ENCODE measurements at places on chromosomes 3 and 15. TPM values are rescaled to one million over a fixed set of nuclear protein-coding genes. Genes with fewer than 3 reads are reported as not detected.
A peak's percentile ranks its signal among the peaks of the same experiment; 100 is the strongest.

GRCh38 chr3:113532698-113533533, 561 bp downstream of the SIDT1 start:
- peak overlapping the region; percentile 34 for H3K4me3 ChIP-seq
- H3K4me1 ChIP-seq = no peaks in the 10 kb centered on the region
- no peaks in the 10 kb centered on the region for H3K36me3 ChIP-seq
- DNase-seq = peak; percentile 33

GRCh38 chr15:49225572-49226281, 55.7 kb downstream of the GALK2 start:
- H3K36me3 ChIP-seq = no peaks in the 10 kb centered on the region
- no peak overlapping the region for H3K4me3 ChIP-seq
- no peaks in the 10 kb centered on the region for H3K27me3 ChIP-seq
- no peak overlapping the region for H3K27ac ChIP-seq

DNA sequence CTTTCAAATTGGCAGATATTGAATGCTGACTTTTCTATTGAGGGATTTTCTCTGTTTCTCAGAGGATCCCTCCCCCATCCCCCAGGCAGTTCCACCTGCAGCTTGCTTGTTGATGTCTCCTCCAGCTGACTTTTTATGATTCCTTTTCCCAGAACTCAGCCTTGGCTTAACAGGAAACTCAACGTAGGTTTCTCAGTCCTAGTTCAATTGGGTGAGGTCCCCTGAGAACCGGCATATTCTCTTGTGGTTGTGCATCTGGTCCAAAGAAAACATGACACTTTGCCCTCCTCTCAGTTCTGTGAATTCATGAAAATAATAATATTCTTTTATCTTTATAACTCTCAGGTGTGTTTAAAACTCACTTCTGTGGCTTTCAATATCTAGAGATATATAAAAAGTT, 1222.1 kb downstream of the OTOL1 start:
- H3K27ac ChIP-seq = no peak overlapping the region
- H3K4me3 ChIP-seq = no peak overlapping the region
- no peak for DNase-seq
- H3K27me3 ChIP-seq = no peaks in the 10 kb centered on the region
- H3K36me3 ChIP-seq = no peaks in the 10 kb centered on the region

MKRN3 gene
- 0.57 TPM for total RNA-seq

EDEM1 gene
- 39.2 TPM for total RNA-seq

MYO1E gene
- total RNA-seq = 111 TPM

GRCh38 chr3:171190668-171191067, 164.1 kb upstream of the SLC2A2 start:
- H3K36me3 ChIP-seq = no peaks in the 10 kb centered on the region

DNA sequence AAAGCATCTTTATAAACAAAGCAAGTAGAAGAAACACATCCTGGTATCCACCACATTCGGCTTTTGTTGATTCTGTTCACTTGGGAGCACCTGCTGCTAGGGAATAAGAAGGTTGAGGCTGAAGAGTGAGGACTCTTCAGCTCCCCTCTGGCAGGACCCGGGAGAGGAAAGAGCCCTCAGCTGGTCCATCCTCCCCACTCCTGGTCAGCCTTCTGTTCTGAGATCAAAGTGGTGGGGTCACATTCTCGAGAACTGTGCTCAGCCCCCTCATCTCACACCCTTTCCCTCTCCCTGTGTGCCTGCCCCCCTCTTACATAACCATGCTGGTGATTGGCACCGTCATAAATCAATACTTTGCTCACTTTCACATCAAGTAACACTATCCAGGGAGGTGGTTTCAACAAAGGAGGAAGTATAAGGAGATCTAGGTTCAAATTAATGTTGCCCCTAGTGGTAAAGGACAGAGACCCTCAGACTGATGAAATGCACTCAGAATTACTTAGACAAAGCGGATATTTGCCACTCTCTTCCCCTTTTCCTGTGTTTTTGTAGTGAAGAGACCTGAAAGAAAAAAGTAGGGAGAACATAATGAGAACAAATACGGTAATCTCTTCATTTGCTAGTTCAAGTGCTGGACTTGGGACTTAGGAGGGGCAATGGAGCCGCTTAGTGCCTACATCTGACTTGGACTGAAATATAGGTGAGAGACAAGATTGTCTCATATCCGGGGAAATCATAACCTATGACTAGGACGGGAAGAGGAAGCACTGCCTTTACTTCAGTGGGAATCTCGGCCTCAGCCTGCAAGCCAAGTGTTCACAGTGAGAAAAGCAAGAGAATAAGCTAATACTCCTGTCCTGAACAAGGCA, at the start of gene NR1I2:
Gene NR1I2, plus strand, starts transcription at position 772 of the 869 bp plus-strand sequence.
- DNase-seq = peak; percentile 33
- no peak within 1 kb of the TSS for H3K4me3 ChIP-seq
- H3K27me3 ChIP-seq = no peaks in the 10 kb centered on the region
- peak within 1 kb of the TSS; percentile 87 for H3K27ac ChIP-seq
- no peaks in the 10 kb centered on the region for H3K4me1 ChIP-seq

FANCI gene
- total RNA-seq = 12.6 TPM

DNA sequence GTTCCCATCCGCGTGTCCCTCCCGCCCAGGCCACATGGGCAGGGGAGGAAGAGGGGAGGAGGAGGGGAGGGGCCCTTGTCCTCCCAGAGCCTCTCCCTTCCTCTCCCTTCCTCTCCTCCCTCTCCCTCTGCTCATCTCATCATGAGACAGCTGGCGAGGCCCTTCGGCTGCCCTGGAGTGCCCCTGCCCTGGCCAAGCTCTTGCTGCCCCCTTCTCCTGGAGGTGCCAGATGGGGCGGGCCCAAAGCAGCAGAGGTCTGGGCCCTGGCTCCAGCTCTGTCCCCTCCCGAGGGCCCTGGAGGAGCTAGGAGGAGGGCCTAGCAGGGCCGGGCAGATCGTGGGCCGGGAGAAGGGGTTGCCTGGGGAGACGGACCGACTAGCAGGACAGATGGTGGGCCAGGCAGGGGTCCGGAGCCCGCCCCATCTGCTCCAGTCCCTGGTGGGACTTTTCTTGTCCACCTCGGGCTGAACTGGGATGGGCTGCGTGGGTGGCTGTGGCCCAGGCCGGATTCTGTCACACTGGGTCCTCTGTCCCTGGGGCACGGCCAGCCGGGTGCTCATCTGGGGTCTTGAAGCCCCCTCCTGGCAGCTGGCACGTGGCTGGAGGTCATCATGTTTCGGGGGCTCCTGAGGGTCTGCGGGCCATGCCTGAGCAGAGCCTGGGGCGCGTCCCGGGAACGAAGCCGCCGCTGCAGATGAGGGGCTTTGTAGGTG, 183.4 kb downstream of the GOLGA6L6 start:
- peak; percentile 42 for DNase-seq
- no peak overlapping the region for H3K27ac ChIP-seq
- no peaks in the 10 kb centered on the region for H3K36me3 ChIP-seq
- no peak overlapping the region for H3K4me3 ChIP-seq

DNA sequence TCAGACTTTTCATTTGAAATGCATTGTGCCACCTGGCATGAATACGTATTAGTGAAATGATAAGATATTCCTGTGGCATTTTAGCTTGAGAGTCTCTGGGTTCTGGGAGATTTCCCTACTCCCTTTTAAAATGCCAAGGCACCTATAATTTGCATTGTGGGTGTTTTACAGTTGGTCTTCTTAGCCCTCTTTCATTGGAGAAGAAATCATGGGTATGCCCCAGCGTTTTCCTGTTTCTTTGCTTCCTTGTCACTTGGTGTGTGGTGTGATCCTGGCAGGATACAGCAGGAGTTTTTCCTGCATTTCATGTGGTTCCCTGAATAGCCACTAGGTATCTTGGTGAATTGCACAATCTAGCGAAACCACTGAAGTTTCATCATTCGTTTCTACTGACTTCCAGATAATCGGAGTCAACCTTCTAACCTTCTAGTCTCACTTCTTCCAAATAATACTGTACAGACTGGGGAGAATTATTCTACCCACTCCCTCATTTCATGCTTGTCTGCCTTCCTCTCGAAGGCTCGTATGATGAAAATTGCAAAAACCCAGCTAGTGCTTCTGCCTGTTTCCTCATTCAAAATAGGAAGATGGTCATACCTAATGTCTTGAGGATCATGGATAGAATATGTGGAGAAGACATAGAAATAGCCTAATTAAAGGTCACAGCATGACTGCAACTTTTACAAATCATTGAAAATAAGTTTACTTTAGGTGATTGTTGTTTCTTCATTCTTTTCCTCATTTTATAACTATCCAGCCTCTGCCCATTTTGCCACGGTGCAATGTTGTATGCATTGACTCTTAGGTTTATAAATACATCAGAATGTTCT, 2.6 kb downstream of the BHLHE40 start:
- no peaks in the 10 kb centered on the region for H3K27me3 ChIP-seq
- peak overlapping the region; percentile 68 for H3K27ac ChIP-seq
- peak; percentile 66 for DNase-seq
- H3K4me3 ChIP-seq = peak overlapping the region; percentile 23

- H3K36me3 ChIP-seq = no peaks in the 10 kb centered on the region
- no peaks in the 10 kb centered on the region for H3K27me3 ChIP-seq
- DNase-seq = no peak
- no peak overlapping the region for H3K27ac ChIP-seq
- no peaks in the 10 kb centered on the region for H3K4me1 ChIP-seq
Measured at GRCh38 chr3:142026333-142026732, 123.0 kb downstream of the TFDP2 start.

SAMMSON gene
- total RNA-seq = not detected

- no peaks in the 10 kb centered on the region for H3K27me3 ChIP-seq
- DNase-seq = no peak
- no peaks in the 10 kb centered on the region for H3K36me3 ChIP-seq
- H3K27ac ChIP-seq = no peak overlapping the region
- H3K4me1 ChIP-seq = no peaks in the 10 kb centered on the region
Measured at GRCh38 chr3:61819861-61820260, 258.5 kb downstream of the PTPRG start.

- no peak for DNase-seq
- H3K4me3 ChIP-seq = no peak overlapping the region
- no peaks in the 10 kb centered on the region for H3K27me3 ChIP-seq
- no peaks in the 10 kb centered on the region for H3K36me3 ChIP-seq
Measured at GRCh38 chr3:123663977-123664376, 79.1 kb upstream of the HACD2 start.

GRCh38 chr15:64740311-64741170, 34.8 kb downstream of the RBPMS2 start:
- no peaks in the 10 kb centered on the region for H3K4me1 ChIP-seq
- no peaks in the 10 kb centered on the region for H3K36me3 ChIP-seq
- no peak overlapping the region for H3K4me3 ChIP-seq
- H3K27me3 ChIP-seq = no peaks in the 10 kb centered on the region
- peak overlapping the region; percentile 48 for H3K27ac ChIP-seq

- H3K27me3 ChIP-seq = no peaks in the 10 kb centered on the region
- no peak overlapping the region for H3K27ac ChIP-seq
- H3K36me3 ChIP-seq = no peaks in the 10 kb centered on the region
- H3K4me1 ChIP-seq = peaks cover 3% of the 10 kb centered on the region
- H3K4me3 ChIP-seq = no peak overlapping the region
Measured at GRCh38 chr15:77034695-77035489, 36.0 kb downstream of the TSPAN3 start.

KPNA1 gene
- total RNA-seq = 38.3 TPM

GRCh38 chr3:195893044-195893395, 15.3 kb downstream of the TNK2 start:
- peak overlapping the region; percentile 48 for H3K27ac ChIP-seq
- peaks cover 45% of the 10 kb centered on the region for H3K4me1 ChIP-seq
- H3K36me3 ChIP-seq = no peaks in the 10 kb centered on the region
- no peak overlapping the region for H3K4me3 ChIP-seq

DISP2 gene
- 0.12 TPM for total RNA-seq

- peak overlapping the region; percentile 20 for H3K27ac ChIP-seq
- no peaks in the 10 kb centered on the region for H3K36me3 ChIP-seq
- peaks cover 12% of the 10 kb centered on the region for H3K4me1 ChIP-seq
- H3K4me3 ChIP-seq = no peak overlapping the region
Measured at GRCh38 chr3:47404955-47405790, 24.4 kb downstream of the PTPN23 start.

GRCh38 chr3:25910105-25910504, 120.2 kb downstream of the OXSM start:
- H3K27ac ChIP-seq = no peak overlapping the region
- no peak for DNase-seq
- no peaks in the 10 kb centered on the region for H3K27me3 ChIP-seq
- H3K36me3 ChIP-seq = no peaks in the 10 kb centered on the region
- H3K4me1 ChIP-seq = no peaks in the 10 kb centered on the region

GOLGA8G gene
- total RNA-seq = not detected

LMCD1 gene
- 185 TPM for total RNA-seq

RTP4 gene
- 1.8 TPM for total RNA-seq

OR5K2 gene
- total RNA-seq = not detected

GRCh38 chr3:152325136-152325535, 56.4 kb downstream of the MBNL1 start:
- no peak overlapping the region for H3K27ac ChIP-seq
- DNase-seq = no peak
- H3K36me3 ChIP-seq = no peaks in the 10 kb centered on the region
- no peak overlapping the region for H3K4me3 ChIP-seq

DNA sequence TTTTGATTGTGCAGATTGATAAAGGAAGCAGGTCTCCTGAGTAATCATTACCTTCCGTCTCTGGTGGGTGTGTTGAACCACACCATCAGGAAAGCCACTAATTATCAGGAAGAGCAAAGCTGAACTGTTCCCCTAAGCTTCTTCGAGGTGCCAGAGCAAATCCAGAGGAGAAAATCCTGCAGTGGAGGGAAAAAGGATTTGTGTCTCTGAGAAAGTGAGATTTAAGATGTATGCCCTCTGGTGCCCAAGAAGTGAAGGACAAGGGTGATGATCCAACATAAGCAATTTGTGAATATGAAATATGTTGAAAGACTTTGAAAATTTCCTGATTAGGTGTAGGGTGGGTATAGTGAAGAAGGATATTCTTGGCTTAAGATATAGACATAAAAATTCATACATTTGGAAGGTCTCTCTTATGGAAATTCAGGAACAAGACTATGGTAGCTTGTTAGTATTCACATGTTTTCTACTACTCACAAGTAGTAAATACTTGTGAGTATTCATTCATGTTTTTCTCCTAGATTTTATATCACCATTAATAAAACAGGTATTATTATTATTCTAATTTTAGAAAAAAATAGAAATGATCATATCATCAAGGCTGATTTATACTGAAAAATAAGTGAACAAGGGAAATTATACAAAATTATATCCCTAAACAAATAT, 34.8 kb downstream of the COMMD2 start:
- H3K27ac ChIP-seq = no peak overlapping the region
- H3K4me1 ChIP-seq = no peaks in the 10 kb centered on the region
- peak; percentile 74 for DNase-seq
- H3K36me3 ChIP-seq = no peaks in the 10 kb centered on the region

DNA sequence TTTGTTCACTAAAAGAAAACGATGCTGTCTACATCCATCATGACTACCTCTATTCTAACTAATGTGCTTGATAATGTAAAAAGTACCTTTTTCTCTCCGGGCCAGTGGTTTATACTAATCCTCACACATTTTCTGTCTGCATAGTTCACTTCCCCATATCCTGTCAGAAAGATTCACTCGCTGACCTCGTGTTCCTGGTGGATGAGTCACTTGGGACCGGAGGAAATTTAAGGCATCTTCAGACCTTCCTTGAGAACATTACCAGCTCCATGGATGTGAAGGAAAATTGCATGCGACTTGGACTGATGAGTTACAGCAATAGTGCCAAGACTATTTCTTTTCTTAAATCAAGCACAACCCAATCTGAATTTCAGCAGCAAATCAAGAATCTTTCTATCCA, 33.8 kb downstream of the COL6A5 start:
- H3K4me3 ChIP-seq = no peak overlapping the region
- H3K27ac ChIP-seq = no peak overlapping the region
- no peaks in the 10 kb centered on the region for H3K27me3 ChIP-seq
- no peaks in the 10 kb centered on the region for H3K36me3 ChIP-seq
- no peak for DNase-seq
